ENCODE measurements at places on chromosomes 12 and 14.

DNA sequence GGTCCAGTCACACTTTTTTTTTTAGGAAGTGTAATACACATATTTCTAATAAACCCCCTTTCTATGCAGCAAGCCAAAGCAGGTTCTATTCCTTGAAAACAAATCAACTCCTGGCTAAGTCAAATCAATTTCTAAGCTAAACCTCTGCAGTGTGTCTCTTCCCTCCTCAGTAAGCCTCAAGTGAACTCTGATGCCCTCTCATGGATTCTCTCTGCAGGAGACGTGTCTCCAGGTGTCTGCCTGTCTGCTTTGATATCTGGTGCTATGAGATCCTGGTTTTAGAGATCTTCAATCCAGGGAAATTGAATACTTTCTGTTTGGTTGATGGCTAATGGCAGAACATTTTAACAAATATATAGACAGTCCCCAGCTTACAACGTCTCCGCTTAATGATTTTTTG, 791.7 kb downstream of the AACS start:
- no peak for DNase-seq

- peak; percentile 45 for DNase-seq
Measured at GRCh38 chr14:101192661-101193000, 289.1 kb upstream of the RTL1 start.

- DNase-seq = no peak
Measured at GRCh38 chr12:108381787-108382436, 42.8 kb upstream of the CMKLR1 start.

DNA sequence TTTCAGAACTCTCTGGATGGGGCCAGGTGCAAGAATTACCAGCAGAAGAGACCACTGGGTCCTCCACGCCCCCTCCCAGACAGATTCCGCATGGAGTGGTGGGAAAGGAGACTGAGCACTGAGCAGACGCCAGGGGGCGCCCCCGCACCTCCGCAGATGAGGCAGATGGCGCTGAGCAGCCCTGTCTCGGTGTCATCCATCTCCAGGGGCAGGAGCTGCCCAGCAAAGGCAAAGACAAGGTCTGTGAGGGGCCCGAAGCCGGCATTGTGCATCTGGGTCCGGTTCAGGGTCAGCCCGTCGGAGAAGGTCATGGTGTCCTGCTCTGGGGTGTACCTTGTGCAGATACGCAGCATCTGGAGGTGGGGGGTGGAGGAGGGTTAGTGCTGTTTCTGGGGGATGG, 6.3 kb upstream of the ITGB7 start:
- peak; percentile 87 for DNase-seq

- no peak for DNase-seq
Measured at GRCh38 chr12:102427543-102427941, 52.8 kb downstream of the IGF1 start.

GRCh38 chr12:12975322-12976077, 23.5 kb upstream of the GPRC5D start:
- DNase-seq = no peak

- no peak for DNase-seq
Measured at GRCh38 chr12:128190614-128191013, 76.4 kb upstream of the TMEM132C start.

- no peak for DNase-seq
Measured at GRCh38 chr12:124866883-124867400, 3.3 kb upstream of the SCARB1 start.

- no peak for DNase-seq
Measured at GRCh38 chr12:11941606-11942337, 129.0 kb upstream of the BCL2L14 start.

DNA sequence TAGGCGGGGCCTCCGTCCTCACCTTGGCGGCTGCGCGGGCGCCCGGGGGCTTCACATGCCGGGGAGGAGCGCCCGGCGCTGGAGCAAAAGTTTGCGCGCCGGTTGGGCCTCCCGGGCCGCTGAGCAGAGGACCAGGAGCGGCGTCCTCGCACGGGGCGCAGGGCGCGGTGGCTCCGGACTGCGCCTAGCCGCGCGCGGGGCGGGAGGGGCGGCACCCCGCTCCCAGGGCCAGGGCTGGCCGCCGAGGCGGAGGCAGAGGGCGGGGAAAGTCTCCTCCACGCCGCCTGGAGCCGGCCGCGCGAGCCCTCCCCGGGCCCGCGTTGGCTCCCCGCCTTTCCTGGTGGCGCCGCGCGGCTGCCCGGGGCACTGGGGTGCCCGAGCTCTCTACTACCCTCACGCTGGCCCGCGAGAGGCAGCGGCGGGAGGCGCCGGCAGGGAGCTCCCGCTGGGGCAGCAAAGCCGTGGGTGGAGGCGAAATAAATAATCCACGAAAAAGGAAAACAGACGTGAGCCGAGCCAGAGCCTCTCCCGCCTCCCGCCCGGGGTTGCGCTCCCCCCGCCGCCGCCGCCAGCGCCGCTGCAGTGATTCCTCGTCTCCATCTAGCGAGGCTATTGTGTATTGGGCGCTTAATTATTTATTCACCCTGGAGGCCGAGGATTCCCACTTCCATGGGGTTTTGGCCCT, 400 bp upstream of the PRIMA1 start:
- DNase-seq = peak; percentile 76

GRCh38 chr14:68719634-68720384, 73.1 kb downstream of the ZFP36L1 start:
- no peak for DNase-seq

DNA sequence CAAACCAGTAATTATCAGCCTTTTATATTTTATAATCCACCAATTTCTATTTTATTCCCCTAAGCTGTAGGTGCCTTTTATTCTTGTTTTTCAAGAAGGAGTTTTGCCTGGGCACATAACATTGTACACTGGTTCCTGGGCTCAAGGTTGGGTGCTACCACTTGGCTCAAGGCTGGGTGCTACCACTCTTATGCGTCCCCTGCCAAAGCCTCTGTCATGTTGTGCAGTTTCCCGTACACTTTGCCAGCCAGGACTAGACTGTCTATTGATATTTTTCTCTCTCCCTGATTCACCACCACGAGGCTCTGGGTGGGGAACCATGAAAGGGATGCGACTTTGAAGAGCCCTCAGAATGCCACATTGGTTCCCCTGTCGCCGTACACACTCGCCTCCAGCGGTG, 52.5 kb upstream of the VASH1 start:
- no peak for DNase-seq

DNA sequence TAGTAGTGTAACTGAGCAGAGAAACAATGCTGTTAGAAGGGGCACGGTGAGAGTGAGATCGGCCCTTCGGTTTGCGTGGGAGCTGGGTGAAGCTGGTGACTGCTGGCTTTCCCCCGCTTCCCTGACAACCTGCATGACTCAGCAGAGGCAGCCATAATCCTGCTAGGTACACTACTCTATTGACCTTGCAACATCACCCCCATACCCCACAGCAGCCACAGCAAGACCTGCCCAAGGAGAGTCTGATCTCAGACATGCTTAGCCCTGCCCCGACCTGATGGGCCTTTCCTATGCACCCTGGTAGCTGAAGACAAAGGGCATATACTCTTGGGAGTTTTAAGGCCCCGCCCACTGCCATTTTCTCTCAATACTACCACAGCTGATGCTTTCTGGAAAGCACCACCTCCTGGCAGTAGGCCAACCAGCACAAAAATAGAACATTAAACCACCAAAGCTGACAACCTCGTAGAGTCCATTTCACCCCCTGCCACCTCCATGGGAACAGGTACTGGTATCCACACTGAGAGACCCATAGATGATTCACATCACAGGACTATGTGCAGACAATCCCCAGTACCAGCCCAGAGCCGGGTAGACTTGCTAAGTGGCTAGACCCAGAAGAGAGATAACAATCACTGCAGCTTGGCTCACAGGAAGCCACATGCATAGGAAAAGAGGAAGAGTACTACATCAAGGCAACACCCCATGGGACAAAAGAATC, 75.9 kb upstream of the RGS6 start:
- DNase-seq = no peak

- no peak for DNase-seq
Measured at GRCh38 chr12:89863493-89863938, 154.9 kb upstream of the ATP2B1 start.

GRCh38 chr12:115051378-115051777, 367.4 kb upstream of the TBX3 start:
- no peak for DNase-seq

DNA sequence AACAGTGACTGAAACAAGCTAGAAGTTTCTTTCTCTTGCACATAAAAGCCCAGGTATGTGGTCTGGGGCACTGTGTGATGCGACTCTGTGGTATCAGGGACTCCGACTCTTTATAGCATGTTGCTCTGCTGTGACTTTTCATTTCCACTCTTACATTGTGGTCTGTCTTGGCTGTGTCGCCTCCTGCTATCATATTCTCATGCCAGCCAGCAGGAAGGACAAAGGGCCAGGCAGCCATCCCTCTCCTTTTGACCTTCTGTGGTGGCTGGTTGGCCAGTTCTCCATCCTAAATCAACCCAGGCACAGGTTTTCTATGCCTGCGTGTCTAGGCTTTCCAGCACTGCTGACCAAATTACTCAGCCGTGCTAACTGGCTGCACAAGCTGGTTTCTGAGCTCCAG, 8.0 kb downstream of the ACAD10 start:
- no peak for DNase-seq

DNA sequence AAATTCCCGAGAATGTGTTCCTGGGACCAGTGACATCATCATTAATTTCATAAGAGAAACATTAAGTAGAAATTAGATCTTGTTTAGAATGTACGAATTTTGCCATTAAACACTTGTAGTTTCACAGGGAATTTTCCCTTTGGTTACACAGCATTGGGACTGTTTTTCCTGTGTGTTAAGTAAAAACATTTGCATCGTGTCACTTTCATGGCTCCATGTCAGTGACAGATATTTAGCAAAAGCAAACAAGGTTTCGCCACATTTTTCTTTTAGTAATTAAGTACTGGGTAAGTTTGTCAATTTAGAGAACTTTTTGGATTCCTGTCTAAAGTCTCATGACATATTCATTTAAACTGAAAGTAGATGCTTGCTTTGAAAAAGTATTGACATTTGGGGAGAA, 45.5 kb upstream of the OVCH1 start:
- no peak for DNase-seq

GRCh38 chr14:79600406-79600805, 610.9 kb downstream of the DIO2 start:
- DNase-seq = no peak

GRCh38 chr14:76113691-76114090, 38.0 kb upstream of the GPATCH2L start:
- no peak for DNase-seq

DNA sequence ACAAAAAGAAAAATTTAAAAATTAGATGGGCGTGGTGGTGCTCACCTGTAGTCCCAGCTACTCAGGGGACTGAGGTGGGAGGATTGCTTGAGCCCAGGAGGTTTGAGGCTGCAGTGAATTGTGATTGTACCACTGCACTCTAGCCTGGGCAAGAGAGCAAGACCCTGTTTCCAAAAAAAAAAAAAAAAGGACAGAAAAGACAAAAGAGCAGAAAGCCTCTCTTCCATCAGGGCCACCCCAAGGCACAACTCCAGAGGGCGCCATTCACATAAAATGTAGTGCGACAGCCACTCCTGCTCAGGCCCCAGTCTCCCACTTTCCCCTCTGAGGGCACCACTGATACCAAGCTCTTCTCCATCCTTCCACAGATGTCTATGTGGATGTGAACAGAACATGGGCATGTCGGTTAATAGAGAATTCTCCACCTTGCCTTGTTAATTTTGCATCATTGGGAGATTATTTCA, 41.8 kb downstream of the DGLUCY start:
- no peak for DNase-seq

- no peak for DNase-seq
Measured at GRCh38 chr12:109178532-109178931, 62.1 kb downstream of the ACACB start.

DNA sequence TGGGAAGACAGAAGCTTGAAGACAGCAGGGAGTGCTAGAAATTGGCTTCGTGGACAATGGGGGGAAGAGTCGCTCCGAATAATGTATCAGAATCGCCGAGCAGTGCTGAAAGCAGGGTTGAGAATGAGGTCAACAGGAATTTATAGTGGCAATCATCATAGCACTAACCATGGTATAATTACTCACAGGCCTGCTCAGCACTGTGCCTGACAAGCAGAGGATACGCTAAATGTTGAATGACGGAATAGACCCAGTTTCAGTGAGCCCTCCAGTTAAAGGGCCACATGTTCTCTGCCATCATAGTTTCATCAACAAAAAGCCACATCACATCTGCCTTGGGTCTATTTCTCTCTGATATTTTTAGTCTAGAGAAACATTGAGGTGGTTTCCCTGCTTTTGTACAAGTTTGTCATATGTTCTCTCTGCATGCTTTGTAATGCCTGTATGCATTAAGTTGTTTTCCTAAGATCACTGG, 130.3 kb upstream of the EGLN3 start:
- DNase-seq = no peak

DNA sequence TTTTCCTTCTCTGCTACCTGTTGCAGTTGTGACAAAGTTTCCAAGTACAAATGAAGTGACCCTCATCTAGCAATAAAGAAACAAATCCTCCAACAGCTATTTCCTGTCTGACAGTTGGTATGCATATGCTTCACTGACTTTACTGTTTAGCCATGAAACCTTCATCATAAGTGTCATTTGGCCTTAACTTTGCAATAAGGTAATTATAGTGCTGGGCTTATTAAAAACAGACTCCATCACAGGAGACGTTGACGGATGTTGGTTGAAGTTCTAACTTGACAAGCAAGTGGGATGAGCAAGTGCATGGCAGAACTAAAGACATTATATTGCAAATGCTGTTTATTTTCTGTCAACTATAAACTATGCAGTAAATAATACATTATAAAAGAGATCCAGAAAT, 425.2 kb downstream of the RPS29 start:
- DNase-seq = no peak

DNA sequence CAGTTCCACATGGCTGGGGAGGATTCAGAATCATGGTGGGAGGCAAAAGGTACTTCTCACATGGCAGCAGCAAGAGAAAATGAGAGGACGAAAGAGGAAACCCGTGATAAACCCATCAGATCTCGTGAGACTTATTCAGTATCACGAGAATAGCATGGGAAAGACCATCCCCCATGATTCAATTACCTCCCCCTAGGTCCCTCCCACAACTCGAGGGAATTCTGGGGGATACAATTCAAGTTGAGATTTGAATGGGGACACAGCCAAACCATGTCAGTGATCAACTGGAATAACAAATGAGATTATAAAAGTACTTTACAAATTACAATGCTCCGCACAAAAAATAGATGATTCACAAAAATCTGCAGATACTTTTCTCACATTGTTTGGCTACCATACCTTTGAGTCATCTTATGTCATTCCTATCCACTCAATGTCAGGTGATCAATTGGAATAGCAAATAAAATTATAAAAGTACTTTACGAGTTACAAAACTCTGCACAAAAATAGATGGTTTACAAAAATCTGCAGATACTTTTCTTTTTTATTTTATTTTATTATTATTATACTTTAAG, 338.9 kb downstream of the C12orf50 start:
- no peak for DNase-seq

DNA sequence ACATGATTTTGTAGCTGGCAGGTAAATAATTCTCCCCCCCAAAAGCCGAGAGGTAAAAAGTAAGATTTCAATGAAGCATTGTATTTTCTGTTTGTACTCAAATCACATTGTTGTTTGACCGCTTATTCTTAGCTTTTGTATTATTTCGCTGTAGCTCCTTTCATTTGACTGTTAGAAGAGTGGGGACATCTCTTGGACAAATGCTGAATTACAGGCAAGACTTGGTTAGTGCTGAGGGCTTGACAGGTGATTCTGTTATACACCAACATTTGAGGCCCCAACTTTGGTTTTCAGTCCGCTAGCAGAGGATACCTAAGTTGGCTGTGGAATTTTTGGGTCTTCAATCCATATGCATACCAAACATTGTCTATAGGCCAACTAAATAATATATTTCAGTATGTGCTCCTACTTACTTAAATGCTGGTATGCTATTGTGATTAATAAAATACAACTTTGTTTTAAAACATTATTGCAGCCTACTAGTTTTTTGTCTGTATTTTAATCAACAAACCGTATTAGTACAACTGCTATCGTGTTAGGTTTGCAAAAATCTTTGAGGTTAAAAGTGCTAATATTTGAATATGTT, 102.2 kb downstream of the ERC1 start:
- DNase-seq = no peak
